ENCODE measurements at places on chromosomes 7 and 10. TPM values are rescaled to one million over a fixed set of nuclear protein-coding genes. Genes with fewer than 3 reads are reported as not detected.

DNA sequence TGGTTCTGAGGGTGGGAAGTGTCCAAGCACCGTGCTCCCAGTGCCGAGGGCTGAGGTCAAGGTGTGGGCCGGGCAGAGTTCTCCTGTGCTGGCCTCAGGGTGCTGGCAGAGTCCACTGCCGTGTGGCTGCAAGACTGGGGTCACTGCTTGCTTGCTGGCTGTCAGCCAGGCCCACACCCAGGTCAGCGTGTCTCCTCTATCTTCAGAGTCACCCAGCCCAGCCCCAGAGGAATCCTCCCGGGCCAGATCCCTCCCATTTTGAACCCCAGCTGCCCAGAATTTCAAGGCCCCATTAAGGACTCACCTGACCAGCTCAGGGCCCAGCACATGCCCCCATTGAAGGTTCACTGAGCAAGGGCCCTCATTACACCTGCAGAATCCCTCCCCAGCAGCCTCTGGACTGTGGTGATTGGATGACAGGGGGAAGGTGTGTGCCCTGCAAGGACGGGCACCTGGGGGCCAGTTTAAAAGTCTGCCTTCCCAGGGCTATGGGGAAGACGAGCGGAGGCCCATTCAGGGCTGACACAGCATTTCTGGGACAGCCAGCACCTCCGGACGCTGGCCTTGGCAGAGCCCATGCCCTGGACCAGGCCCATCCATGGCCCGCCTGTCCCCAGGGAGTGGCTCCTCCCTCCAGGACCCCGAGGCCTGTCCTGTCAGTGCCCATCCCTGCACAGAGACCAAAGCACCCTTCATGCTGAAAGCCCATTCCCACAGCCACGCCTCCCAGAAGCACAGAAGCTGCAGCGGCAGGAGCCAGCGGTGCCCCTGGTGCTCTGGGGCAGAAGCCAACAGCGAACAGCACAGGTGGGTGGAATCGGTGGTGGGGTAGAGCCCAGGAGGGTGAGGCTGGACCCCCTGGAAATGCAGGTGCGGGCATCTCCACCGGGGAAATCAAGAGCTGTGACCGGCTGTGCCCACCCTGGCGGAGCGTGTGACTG lies 45.1 kb upstream of the PPP2R2D start:
- no peak for DNase-seq

GRCh38 chr10:132489053-132489703 lies 48.4 kb upstream of the INPP5A start:
- no peak for DNase-seq

Gene PDSS1
- 3.1 TPM for polyA plus RNA-seq

DNA sequence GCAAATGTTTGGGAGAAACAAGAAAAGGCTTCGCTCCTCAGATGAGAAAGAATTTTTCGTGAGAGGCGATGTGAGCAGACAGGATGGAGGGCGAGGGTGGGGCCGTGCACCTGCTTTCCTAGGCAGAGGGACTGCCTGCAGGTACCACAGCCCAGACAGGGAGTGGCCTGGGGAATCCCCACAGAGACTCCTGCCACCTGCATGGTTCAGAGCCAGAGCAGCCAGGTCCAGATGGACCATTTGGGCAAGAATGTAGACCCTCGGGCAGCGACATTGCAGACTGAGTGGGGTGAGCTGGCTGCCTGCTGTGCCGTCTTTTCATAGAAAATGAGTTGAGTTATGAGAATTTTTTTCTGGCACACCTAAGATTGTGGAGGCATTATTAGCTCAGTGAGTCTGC lies 216.8 kb downstream of the SNX10 start:
- DNase-seq = no peak

- DNase-seq = no peak
These were observed 208.0 kb upstream of the C7orf33 start for GRCh38 chr7:148382596-148382995.

DNA sequence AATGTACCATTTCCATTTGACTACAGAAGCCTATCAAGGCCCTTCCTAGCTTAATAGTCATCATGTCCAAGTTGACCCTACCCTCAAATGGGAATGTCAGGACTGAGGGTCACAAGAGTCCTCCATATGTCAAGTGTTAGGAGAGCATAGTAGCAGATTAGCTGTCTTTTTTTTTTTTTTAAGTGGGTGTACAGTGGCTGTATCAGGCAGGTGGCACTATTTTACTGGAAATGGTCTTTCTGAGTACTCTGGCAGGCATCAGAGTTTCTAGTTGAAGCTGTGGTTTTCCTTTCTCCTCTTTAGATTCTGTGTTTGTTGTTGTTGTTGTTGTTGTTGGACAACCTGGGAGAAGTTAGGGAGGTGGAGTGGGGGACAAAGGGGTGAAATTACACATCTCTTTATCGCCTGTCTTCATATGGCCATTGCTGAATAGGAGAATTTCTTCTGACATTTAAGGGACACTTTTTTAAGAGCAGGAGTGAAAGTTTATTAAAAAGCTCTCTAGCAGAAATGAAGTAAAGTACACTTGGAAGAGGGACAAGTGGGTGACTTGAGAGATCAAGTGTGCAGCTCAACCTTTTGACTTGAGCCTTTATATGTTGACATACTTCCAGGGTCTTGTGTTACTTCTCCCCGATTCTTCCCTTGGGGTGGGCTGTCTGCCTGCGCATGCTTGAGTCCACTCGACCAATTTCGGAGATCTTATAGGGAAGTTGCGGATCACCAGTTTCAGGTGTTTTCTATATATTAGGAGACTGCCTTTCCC lies 104.1 kb upstream of the FOXP2 start:
- no peak for DNase-seq

DNA sequence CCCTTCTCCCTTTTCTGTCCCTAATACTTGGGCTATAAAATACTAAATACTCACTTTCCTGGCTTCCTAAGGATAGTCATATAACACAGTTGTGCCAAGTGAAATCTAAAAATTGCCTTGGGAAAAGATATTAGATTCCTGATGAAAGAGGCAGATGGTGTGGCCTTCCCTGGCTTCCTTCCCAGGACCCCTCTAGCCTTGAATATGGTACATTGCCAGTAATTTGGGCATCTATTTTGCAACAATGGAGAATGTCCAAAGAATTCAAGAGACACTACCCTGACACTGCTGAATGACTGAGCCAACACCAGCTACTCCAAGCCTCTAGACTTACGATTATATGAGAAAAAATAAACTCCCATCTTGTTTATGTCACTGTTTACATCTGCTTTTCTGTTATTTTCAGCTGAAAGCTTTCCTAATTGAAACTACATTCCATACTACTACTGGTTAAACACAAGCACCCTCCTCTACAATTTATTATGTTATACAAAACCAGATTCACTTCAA lies 17.9 kb downstream of the COPG2 start:
- DNase-seq = no peak

DNA sequence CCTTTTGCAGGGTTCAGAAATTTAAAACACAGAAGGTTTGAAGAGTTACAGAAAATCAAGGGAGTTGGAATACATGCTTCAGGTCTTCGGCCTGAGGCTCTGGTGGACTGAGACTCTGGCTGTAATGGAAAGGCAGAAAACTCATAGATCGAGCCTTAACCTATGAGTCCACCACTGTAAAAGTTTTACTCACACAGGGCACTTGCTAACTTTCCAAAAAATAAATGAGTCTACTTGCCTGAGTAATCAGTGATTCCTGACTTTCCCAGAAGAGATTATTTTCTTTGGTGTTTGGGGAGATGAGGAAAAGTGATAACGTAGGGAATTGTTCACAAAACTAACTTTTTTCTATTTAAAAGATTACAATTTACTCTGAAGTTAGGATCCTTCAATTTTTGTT lies 108.0 kb downstream of the MBL2 start:
- DNase-seq = no peak

GRCh38 chr10:129023082-129023481 lies 444.0 kb upstream of the MGMT start:
- DNase-seq = no peak

DNA sequence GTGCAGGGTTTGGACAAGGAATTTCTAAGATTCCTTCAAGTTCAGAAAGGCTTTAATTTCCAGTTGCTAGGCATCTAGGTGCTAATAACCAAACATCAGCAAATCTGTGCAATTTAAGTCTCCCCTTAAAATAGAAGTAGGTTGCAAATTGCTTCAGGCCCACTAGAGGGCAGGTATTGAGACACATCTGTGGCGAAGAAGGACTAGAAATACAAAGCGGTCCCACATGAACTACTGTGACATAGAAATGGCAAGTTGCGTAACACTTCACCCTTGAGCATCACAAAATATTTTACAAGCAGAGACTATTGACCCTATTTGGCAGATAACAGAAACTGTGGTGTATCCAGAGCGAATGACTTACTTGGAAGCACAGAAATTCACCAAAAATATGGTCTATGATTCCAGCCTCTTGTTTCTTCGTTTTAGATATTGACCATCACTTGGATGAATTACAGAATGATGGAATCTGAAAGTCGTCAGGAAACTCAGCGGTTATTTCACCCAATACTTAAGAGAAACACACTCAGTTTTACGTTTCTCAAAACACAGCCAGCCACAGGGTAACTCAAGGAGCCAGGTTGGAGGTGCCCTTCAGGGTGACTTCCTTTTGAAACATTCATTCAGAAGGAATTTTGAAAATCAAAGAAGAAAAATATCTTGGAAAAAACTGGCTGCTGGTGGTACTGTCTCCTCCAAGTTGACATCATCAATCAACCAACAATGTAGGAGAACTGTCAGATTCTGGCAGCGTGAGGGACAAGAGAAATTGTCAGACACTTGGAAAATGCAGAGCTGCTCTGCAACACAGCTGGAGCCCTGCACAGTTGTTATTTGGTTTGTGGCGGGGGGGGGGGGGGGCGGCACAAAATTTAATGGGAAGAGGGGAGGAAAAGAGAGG lies 256.3 kb upstream of the MINDY3 start:
- DNase-seq = no peak

GRCh38 chr10:80582286-80582960 lies 44.7 kb downstream of the SH2D4B start:
- no peak for DNase-seq

Data from pancreas (tissue), 10 donors.